Cerebellar cortex (tissue), 1 donor: ENCODE measurements at places on chromosomes 3 and 15.

GRCh38 chr3:120033596-120033995 is 60.7 kb downstream of the GSK3B start:
- no peak for DNase-seq

- no peak for DNase-seq
Observed at GRCh38 chr3:25035526-25035925, 392.5 kb upstream of the RARB start.

DNA sequence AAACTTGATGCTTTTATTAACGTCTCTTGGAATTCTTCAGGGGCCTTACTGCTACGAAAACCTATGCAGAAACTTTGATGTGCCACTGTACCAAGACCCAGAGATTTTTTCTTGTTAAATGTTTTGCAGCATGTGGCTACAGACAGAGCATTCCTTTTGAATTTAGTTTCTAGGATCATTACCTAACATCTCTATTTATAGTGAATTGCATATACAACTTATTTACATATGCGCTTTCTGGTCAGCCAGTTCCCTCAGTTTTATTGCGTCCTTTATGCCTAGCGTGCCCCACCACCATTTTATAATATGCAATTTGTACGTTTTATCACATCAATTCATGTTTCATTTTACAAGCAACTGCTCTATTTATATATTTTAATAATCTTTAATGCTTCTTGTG is 46.2 kb upstream of the AGTR1 start:
- DNase-seq: no peak

DNA sequence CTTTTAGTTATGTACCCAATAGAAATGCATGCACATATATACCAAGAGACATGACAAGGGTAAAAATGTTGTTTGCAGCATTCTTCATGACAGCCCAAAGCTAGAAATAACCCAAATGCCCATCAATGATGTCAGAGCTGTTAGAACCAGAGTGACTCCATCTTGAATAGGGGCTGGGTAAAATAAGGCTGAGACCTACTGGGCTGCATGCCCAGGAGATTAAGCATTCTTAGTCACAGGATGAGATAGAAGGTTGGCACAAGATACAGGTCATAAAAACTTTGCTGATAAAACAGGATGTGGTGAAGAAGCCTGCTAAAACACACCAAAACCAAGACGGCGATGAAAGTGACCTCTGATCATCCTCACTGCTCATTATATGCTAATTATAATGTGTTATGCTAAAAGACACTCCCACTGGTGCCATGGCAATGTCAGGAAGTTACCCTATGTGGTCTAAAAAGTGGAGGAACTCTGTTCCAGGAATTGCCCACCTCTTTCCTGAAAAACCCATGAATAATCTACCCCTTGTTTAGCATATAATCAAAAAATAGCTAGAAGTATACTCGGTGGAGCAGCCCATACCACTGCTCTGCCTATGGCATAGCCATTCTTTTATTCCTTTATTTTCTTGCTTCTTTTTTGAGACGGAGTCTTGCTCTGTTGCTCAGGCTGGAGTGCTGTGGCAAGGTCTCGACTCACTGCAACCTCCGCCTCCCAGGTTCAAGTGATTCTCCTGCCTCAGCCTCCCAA is 32.9 kb downstream of the ZBTB11 start:
- no peak for DNase-seq

GRCh38 chr15:76169911-76170800 is 110.4 kb downstream of the TMEM266 start:
- DNase-seq: no peak

DNA sequence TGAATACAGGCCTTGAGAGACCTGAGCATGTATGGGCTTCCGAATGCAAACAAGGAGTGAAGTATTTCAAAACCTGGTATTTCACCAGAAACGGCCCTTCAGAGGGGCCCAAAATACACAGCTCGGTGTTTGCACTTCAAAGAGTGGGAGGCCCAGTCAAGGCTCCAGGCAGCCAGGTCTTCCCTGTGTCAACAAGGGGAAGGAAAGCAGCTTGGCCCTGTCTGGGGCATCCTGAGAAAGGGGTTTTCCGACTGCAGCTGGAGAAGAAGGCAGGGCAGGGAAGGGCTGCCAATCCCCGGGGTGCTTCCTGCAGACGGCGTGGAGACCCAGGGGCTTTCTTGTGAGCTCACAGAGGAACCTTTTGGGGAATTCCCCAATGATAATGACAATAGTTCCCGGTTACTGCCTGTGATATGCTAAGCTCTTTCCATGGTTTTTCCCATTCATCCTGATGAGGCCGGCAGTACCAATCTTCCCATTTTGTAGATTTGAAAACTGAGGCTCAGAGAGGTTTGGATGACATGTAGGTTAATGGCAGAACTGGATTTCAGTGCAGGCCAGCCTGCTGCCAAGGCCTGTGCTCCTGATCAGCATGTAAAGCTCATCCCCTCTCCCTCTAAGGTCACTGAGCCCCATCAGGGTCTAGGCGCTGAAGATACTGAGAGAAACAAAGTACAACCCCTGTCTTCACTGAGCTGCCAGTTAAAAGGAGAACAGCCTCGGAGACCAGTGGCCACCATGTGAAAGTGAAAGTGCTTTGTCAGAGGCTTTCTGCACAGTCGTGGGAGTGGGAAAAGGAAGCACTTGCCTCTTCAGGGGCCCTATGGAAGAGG is 43.0 kb upstream of the TLE3 start:
- no peak for DNase-seq

DNA sequence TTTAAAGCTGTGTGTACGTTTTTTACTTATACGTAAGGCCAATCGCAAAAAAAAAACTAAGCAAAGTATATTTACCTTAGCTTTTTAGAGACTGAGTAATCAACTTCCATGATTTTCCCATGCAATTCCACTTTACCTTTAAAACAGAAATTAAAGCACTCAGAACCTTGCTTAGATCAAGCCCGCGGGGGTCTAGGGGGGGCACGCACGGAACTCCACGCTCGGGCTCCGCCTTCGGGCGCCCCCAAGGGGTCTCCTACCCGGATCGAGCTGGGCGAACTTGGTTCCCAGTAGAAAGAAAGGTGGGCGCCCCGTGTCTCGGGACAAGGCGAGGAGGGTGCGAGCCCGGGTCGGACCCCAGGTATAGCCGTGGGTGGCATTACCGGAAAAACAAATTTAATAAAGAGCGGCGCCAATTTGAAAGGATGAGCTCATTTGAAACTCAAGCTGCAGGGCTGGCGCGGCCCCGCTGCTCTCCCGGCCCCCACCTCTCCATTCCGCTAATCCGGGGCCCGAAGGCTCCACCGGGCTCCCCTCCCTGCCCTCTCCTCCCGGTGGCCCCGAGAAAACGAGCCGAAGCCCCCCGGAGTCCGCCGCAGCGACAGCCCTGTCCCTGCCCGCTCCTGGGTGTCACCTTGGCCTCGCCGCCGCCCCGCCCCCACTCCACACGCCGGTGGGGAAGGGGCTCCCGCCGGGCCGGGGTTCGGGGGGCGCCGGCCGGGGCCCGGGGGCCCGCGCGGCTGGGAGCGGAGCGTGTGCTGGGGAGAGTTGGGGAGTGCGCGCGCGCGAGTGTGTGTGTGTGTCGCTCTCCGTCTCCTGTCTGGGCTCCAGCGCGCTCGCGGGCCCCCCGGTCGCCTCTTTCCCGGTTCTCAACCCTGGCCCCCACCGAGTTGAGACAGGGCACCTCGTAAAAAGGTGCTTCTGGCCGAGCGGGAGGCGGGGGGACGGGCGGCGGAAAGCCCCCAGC is 1.5 kb downstream of the IGF2BP2 start:
- peak; percentile 44 for DNase-seq

- DNase-seq: no peak
Observed at GRCh38 chr15:88741671-88742070, 61.6 kb upstream of the ACAN start.

DNA sequence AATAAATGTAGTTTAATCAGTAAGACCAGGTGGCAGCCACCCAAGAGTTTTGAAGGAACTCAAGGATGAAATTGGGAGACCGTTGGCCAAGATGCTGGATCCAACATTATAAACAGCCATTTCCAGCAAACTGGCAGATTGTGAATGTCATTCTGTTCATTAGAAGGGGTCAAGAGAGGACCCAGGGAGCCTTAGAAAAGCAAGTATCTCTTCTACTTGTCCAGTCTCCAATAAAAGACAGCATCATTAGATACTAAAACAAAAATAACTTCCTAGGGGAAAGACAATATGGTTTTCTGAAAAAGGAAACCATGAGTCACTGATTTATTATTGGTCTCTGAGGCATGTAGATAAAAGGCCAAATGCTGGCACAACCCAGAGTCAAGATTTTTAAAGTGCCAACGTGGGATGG is 67.9 kb downstream of the GADL1 start:
- peak; percentile 84 for DNase-seq

DNA sequence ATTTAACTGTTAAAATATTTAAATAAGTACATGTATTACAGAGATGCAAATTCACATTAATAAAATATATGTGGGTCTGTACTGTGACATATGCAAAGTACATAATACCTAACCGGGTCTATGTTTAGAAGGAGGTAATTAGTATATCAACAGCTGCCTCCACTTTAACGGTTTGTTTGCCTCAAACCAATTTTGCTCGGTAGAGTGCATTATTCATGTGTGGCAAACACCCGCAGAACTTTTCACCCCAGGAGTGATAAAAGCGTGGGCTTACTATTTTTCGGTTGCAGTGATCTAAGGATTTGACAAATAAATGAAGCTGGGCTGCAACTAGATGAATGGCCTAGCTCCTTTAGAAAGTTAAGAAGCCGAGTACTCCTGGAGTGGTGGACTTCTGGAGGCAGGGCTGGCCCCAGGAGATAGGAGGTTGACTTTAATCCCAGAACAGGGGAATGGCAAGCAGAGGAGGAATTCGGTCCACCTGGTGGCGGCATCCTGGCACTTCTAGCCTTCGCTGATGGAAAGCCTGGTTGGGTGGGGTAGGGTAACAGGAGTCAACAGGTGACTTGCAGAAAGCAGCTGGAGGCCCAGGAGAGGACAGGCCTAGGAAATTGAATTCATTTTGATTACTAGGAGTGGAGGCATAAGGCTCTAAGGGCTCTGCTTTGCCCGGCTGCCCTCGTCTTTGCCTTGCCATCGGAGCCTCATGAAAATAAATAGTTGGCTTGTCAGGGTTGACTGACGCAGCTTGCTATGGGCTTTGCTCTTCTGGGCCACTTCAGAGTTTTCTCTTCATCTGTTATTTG is 2.4 kb downstream of the SLCO3A1 start:
- peak; percentile 76 for DNase-seq

- no peak for DNase-seq
Observed at GRCh38 chr15:38688761-38689160, 124.1 kb upstream of the RASGRP1 start.
